ENCODE measurements at places on chromosomes 7 and 10.

DNA sequence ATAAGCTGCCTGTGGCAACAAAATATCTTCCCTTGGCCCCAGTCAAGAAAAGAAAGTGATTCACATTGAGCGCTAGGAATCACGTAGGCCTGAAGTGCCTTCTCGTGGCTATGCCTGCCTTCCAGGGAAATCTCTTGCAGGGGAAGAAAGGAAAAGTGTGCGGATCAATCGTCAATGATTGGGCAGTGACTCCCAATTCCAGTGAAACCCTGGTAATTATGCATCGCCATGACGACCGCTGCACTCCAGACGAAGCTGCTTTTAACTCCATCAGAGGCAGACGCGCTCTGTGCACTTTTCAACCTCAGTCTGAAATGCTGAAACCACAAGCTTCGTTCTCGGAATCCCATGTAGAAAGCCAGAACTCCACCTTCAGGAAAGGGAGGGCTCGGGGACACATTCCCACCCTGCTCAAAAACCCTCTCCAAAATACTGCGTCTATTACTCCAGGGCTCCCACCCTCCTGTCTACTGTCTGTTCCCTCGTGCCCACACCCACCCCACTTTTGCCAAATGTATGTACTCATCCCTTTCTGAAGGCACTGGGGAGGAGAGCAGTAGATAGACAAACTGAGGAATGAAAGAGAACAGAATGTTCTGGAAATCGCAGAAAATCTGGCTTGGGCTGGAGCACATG, 24.2 kb upstream of the PRKAG2 start:
- DNase-seq = no peak

DNA sequence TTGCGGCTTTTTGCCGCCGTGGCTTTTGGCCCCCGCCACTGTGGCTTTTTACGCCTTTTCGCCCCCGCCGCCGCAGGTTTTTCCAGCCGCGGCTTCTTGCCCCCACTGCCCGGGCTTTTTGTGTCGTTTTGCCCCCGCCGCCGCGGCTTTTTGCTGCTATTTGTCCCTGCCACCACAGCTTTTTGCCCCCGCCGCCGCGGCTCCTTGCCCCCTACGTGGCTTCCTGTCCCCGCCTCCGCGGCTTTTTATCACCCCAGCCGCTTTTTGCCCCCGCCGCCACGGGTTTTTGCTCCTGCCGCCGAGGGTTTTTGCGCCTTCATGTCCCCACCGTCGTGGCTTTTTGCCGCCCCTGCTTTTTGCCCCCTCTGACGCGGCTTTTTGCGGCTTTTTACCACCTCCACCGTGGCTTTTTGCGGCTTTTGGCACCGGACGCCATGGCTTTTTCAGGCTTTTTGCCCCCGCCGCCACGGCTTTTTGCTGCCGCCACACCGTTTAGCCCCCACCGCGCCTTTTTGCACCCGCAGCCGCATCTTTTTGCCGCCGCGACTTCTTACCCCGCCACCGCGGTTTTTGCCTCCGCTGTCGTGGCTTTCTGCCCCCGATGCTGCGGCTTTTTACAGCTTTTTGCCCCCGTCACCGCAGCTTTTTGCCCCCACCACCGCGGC, 637.0 kb downstream of the ZNF716 start:
- no peak for DNase-seq

- no peak for DNase-seq
Measured at GRCh38 chr7:41887416-41887815, 184.5 kb upstream of the INHBA start.

DNA sequence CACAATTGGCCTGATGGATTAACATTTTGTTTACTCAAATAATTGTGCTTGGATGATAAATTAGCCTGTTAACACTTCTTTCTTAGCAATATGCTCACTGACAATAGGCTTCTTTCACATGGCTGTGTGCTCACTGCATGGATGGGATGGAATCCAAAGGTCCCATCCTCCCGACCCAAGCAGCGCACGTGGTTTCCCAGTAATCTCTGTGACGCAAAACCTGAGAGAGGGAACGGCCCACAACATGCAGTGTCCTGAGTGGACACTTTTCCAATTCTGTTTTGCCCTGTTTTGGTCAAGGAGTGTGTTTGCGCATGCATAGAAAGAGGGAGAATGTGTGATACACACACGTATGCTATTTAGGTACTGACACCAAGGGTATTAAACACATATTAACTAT, 42.1 kb upstream of the RASGEF1A start:
- no peak for DNase-seq

DNA sequence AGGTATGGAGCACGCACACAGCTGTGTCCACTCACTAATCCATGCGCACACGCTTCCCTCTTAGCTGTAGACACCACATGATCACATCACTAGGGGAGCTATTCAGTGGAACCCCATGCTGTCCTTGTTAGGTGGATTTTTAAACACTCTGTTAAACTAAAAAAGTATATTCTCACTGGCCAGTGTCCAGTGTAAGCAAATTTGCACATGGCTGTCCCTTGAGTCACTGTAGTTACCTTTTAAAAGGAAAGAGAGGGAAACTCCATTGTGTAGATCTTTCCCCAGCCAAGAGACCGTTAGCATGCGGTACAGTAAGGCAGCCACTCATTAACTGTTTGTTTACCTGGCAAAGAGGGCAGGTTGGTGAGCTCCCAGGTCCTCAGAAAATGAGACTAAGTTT, 81.6 kb upstream of the INSYN2A start:
- no peak for DNase-seq

DNA sequence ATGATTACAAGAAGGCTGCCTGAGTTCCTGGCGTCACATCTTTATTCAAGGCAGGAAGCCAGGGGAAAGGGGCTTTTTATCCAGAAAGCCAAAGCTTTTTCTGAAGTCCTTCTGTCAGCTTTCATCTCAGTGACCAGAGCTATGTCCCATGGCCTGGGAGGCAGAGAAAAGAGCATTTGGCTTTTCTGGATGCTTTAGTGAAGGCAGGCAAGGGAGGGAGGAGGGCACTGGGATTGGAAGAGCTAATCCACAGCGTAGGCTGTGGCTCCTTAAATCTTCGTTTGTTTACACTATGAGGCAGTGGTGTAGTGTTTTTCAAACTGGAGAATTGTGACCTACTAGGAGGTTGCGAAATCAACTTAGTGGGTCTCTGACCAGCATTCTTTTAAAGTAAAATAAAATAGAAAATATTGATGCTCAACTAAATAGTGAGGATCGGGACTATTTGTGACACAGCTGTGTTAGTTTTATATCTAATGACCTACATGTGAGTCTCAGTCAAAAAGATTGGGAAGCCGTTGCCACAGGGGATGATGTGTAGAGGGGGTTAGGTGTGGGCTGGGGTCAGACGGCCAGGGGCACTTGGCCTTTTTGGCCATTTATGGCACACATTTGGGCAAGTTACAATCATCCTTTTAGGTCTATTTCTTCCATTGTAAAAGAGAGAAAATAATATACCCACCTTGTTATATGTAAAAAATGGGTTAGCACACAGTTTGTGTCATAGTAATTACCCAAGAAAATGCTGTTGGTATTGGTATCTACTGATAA, 14.1 kb downstream of the CRYGN start:
- no peak for DNase-seq

DNA sequence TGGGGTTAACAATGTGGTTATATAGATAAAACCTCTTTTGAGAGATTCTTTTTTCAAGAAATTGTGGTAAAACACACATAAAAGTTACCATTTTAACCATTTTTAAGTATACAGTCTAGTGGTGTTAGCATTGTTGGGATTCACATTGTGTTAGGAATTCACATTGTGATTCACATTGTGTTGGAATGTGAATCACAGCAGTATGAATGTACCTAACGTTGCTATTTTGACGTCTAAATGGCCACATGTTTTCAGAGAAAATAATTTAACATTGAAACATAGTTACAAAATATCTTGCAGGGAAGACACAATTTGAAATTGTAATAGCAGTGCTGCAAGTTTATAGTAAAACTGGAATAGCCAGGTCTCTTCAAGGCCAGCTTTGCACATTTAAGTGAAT, 129.0 kb downstream of the BICC1 start:
- DNase-seq = no peak

GRCh38 chr7:151083071-151083823, at the start of gene TMUB1:
Gene TMUB1, minus strand, starts transcription at chr7:151083493. Its CDS starts 930 bp downstream, at chr7:151082563.
- peak; percentile 62 for DNase-seq

DNA sequence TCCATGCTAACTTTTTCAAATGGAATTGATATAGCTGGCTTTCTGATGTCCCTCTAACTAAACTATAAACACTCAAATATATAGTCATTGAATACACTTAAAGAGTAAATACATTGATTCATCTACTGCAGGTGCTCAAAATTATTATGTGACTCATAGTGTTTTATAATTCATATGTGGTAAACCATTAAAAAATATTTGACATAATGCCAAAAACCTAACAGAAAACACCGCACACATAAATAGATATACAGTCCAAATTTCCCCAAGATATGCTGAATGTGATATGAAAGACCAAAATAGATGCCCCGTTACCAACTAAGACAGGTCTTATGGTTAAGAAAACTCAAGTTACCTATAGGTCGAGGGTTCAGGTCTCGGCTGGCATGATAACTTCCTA, 171.7 kb upstream of the SEMA3E start:
- no peak for DNase-seq

GRCh38 chr7:153193144-153193595, 433.6 kb downstream of the ACTR3B start:
- no peak for DNase-seq

DNA sequence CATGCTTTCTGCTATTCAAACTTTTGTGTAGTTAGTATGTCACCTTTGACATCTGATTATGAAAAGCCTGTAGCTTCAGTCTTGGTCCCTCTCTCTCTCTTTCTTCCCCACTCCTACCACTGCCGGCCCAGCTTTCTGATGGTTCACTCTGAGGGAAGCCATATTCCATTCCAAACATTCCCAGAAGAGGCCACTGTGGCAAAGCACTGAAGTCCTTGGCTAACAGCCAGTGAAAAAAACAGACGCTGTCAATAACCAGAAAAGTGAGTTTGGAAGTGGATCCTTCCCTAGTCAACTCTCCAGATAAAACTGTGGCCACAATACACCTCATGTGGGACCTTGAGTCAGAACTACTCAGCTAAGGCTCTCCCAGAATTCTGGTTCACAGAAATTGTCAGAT, 950.7 kb upstream of the PHF14 start:
- no peak for DNase-seq

DNA sequence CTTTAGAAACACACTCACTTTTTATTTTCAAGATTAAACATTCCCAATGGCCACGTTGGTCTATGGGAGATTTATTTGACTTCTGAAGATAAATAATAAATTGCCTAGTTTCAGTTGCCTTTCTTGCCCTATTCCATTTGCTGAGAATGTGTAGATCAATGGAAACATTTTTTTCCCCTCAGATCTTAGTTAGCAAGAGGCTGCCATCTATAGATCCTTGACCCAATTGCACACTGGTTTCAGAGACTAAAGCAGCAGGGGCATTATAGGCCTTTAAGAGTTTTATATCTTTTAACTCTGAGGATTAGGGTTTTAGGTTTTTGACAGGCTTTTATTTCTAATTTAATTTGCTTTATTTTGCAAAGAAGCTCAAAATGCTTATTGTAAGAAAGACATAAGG, 163.2 kb upstream of the GPR26 start:
- no peak for DNase-seq

DNA sequence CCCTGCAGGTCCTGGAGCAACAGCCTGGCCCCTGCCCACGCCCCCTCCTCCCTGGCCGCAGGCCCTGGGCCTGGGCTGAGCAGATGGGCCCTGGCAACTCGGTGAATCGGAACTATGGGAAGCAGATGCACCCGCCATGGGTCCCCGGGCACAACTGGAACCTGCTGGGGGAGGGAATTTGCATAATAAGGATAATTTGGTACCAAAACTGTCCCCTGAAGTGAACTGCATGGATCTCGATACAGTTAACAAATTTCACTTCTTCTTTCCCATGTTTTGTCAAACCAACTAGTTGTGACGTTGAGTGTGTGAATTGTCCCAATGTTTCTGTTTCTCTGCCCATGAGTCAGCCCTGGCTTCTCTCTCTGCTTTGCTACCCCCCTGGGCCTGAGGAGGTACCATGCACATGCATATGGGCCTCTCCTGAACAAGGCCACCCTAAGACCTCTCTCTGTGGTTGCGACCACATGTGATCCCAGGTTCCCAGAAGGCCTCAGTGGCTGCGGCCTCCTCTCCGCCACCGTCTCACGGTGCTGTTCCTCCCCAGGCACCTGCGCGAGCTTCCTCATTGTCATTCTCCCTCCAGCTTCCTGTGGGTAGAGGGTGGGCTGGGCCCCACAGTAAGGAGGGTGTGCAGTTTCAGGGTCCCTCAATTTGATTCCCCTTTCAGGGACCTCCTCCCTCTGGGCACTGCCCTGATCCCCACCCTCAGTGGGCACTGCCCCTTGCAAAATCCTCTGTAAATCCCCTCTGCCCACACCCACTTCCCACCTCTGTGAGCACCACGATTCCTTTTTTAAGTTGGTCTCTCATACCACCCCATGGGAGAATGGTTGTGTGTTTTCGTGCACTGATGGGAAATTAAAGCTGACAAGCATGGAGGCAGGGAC, 40.0 kb downstream of the FIGNL1 start:
- no peak for DNase-seq

DNA sequence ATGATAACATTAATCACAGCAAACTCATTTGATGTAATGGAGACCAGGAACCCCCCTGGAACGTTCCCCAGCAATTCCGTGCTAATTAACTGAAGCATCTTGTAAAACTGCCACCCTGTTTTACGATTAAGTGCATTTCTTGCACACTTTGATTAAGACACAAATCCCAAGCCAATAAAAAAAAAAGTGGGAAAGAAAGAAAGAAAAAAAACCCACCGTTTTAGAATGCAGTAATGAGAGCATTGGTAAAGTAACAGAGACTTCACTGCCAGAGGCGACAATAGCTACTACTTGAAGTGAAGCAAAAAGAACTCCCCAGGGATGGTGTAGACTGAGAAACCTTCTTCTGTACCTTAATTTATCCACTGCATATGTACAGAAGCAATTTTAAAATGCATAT, 616.1 kb downstream of the PTPRN2 start:
- no peak for DNase-seq

- DNase-seq = no peak
Measured at GRCh38 chr7:67989142-67989541, 992.5 kb downstream of the TYW1 start.

- no peak for DNase-seq
Measured at GRCh38 chr10:44761076-44761475, 150.1 kb upstream of the TMEM72 start.

DNA sequence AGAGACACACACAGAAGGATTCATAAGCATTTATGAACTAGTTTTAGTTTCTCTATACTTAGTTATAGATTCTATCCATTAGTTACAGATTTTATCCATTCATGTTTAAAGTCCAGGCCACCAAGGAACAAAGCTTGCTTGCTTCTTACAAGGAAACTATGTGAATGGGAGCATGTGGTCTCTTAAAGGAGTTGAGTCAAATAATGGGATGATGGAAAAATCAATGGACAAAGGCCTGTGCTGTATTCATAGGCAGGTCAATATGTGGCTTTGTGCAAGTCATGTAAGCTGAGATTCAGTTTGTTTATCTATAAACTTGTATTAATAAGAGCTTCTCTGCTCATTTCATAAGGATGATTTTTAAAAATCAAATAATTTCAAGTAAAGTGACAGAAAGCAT, 172.8 kb upstream of the CDK1 start:
- no peak for DNase-seq

- DNase-seq = no peak
Measured at GRCh38 chr10:78312197-78313047, 278.8 kb downstream of the RPS24 start.

- no peak for DNase-seq
Measured at GRCh38 chr10:124632064-124632531, 112.1 kb downstream of the FAM53B start.

GRCh38 chr7:77958436-77958835, 159.9 kb downstream of the PHTF2 start:
- no peak for DNase-seq
